ENCODE measurements at places on chromosomes 2 and 18. TPM values are rescaled to one million over a fixed set of nuclear protein-coding genes. Genes with fewer than 3 reads are reported as not detected.

- no peak for DNase-seq
These were observed 106.1 kb upstream of the NETO1 start for GRCh38 chr18:72973841-72974240.

- no peak for DNase-seq
These were observed 208.7 kb downstream of the PTPRM start for GRCh38 chr18:7775843-7776242.

- DNase-seq = no peak
These were observed 37.0 kb upstream of the TMEM18 start for GRCh38 chr2:714005-714741.

The HK2 gene
- 14.7 TPM for polyA plus RNA-seq

The TTN gene
- 1.2 TPM for polyA plus RNA-seq

DNA sequence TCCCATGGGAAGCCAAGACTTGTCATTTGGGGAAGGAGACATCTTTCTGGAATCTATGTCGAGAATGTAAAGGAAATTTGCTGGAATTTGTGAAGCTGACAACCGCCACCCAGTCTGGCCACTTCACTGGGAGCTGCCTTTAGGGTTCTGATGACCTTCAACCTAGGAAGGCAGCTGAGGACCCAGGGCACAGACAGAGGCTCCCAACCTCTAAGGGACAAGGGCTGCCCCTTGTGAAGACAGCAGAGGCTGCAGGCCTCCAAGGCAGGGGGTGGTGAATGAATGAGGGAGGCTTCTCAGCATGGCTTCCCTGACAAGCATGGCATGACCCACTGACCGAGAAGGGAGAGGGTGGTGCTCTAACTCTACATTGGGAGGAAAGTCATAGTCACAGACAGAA lies 128.9 kb upstream of the ASB18 start:
- no peak for DNase-seq

DNA sequence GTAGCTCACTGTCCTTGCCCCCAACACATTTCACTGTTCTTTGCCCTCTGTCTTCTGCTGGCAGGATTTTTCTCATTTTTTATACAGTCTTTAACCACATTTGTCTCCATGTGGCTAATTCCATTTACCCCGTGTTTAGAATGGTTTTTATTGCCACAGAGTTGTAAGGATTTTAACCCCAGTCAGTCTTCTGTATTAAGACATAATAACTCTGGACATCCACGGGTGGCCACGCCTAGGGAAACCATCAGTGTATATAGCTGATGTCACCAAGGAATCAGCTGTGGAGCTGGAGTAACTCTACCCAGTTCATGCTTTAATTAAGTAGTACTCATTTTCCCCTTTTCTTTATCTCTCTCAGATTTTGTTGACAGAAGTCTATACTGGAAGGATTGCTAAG lies 139.8 kb downstream of the MAP4K4 start:
- no peak for DNase-seq

The FIGN gene
- 11.0 TPM for polyA plus RNA-seq

All from left renal pelvis (tissue), 4 donors.